ENCODE measurements at places on chromosomes 2 and 18.

DNA sequence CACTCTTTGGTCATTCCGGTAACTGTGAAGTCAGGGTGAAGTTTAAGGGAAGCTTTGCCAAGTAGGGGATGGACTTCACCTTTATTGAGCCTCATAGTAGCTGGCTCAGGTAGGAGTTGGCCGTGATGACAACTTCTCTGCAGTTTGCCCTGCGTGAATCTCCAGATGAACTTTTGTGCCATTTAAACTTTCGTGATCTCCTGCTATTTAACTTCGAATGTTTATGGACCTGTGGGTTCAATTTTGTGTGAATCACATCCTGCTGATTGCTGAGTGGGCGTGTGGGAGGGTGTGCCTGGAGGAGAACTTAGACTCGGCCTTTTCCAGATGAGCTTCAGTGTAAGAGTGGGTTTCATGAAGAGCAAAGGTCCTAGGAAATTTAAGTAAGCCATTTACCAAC is 4.2 kb downstream of the UGT1A1 start:
- no peak for DNase-seq

- no peak for DNase-seq
Observed at GRCh38 chr18:63284827-63285733, 34.5 kb downstream of the BCL2 start.

DNA sequence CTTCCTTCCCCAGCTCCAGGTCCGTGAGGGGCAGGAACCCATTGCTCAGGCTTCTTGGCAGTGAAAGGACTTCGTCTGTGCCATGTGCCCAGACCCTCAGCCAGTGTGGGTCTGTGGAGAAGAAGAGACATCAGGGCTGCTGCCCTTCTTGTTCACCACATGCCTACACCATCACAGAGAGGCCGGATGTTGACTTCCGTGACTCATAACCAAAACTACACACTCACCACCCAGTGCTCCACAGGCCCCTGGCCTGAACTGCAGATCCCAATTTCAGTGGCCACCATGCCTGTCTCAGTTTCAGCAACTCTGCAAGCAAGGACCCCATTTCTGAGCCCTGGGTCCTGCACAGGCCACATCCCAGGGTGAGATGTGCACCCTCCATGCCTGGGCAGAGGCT is 332.6 kb upstream of the SALL3 start:
- DNase-seq: no peak

DNA sequence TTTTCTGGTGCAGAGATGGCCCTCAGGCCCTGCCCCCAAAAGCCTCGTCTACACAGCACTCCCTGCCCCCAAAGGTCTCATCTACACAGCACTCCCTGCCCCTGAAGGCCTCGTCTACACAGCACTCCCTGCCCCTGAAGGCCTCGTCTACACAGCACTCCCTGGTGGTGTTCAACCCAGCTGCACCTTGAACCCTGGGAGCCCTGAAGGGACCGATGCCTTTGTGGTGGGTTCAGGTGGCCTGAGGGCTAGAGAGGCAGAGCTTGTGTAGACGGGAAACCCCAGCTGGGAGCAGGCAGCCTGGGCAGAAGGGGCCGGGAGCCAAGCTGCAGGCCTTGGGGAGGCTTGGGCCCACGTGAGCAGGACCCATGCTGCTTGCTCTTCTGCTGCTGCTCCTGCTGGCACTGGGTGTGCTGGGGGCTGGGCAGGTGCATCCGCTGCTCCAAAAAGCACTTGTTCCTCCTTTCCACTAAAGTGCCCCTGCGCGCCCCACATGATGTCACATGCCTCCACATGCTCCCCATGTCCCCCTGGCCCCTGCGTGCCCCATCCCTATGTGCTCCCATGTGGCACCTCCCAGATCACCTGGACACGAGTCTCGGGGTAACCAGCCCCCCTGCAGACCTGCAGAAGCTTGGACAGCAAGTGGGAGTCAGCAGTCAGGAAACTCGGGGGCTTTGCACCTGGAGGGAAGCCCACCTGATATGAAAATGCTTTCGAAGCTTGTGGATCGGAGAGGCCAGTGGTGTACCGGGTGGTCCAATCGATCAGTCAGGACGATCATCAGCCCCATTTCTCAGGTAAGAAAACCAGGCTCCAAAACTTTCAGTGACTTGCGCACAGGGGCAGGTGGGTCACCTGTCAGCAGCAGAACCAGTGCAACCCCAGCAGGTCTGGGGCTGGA is 94.9 kb upstream of the CTDP1 start:
- DNase-seq: no peak

DNA sequence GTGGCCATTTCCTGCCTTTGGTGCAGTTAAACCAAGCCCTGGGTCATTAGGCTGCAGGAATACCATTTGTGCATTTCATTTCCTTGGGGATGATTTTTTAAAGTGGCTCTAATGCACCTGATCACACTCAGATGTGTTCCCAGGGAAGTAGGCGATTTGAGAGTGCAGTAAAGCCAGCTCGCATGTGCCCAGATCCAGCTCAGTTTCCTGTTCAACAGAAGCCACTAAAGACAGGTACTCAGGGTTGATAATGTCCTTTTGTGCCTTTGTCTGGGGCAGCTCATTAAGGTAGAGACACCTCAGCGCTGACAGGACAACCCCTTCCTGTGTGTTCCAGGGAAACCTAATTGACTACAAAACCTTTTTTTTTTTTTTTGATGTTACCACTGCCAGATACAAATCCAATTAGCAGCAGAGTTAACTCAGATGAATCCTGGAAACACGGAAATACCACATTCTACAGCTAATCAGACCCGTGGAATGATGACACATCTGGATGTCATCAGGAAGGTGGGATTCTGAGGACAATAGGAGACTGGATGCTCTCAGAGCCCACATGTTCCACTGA is 15.2 kb upstream of the CHRNA1 start:
- no peak for DNase-seq

DNA sequence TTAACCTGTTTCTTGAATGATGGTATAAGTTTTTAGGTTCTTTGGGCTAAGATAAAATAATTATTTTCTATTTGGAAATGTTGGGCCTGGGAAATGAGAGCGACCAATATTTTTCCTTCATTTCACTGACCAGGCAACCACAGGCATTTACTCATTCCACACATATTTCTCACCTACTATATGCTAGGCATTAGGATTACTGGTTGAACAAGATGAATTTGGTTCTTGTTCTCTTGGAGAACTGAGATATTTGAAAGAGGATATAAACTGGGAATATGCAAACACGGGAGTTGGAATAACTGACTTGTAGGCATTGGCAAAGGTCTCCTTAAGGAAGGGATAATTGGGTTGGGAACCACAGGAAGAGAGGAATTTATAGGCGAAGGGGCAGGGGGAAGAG is 3.9 kb upstream of the MYL1 start:
- no peak for DNase-seq

DNA sequence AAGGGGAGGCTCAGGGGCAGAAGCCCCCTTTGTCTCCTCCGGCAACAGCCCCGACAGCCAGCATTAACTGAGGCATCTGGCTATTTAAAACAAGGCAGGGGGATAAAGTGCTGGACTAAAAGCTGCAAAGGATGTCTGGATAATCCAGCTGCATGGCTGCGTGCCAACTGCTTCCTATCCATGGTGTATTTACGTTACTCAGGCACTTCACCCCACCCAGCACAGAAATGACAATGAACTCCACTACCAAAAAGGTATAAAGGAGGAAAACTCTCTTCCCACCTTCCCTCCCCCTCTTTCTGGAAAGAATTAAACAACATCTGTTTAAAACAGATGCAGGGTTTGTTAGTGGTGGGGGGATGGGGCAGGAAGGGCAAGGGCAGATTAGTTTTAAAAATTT is 82.5 kb downstream of the SPRED2 start:
- DNase-seq: no peak

GRCh38 chr2:239216614-239217273 is 184.1 kb downstream of the HDAC4 start:
- no peak for DNase-seq

GRCh38 chr18:7601936-7602335 is 34.8 kb downstream of the PTPRM start:
- no peak for DNase-seq

DNA sequence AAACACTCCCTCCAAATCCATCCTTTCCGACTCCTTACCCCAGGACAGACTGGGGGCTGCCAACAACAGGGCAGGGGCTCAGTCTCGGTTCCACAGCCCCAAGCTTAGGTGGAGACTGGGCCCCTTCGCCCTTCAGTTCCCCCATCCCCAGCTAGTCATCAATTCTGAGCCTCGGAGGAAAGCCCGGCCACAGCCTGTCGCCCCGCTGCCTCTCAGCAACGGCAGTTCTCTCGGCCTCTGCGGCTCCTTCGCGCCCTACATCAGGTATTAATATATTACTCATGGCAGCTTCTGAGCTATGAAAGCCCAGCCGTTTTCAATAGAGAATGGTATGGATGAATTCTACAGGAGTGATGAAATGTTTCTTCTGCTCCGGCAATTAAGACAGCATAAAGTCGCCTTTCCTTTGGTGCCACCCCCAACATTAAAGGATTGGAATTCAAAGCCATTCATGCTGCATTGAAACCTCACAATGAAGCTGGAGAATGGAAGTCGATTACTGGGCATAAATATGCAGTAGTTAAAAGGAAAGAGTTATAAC is 2.8 kb downstream of the HDAC4 start:
- DNase-seq: no peak

DNA sequence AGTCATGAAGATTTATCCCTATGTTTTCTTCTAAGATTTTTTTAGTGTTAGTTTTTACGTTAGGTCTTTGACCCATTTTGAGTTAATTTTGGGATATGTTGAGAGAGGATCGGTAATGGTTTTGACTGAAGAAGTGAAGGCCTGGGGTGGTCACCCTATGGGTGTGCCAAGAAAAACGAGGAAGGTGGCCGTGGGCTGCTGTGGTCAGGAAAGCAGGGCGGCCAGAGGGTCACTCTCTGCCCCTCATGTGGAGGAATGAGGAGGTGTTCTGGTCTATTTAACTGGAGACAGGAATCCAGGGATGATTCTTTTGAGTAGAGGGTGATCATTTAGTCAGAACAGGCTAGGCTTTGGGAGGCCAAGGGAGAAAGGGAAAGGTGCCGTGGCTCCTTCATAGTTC is 50.7 kb downstream of the MYO7B start:
- no peak for DNase-seq

GRCh38 chr18:24421831-24422230 is 4.6 kb upstream of the IMPACT start:
- DNase-seq: no peak

DNA sequence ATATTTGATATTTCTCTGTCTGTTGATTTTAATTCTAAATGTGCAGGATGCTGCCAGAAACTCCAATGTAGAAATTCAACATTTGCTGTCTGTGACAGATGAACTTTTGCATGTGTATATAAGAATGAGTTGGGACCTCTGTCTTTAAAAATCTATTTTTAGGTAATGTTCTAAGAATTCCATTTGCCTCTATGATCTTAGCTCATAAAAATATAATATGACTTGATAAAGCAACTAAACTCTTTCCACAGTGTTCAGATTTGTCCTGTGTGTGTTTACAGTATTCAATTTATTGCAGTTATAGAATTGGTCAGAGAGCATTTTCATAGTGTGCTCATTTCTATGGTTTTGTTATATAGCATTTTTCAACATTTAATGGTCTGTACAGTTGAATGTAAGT is 33.6 kb downstream of the RNMT start:
- DNase-seq: no peak

- DNase-seq: peak; percentile 17
Observed at GRCh38 chr2:31383471-31384153, 30.9 kb downstream of the XDH start.

Data from T-helper 2 cell (primary cell).